ENCODE measurements at places on chromosomes 6 and 20.

GRCh38 chr6:132936646-132937045 is 122.3 kb downstream of the RPS12 start:
- DNase-seq = peak; percentile 9

- DNase-seq = peak; percentile 81
Observed at GRCh38 chr6:27188885-27189418, 58.5 kb upstream of the PRSS16 start.

GRCh38 chr20:62386383-62387218 is at the start of gene RPS21:
Gene RPS21, plus strand, starts transcription at chr20:62387103. Its CDS starts 236 bp downstream, at chr20:62387339.
- DNase-seq = peak; percentile 90

DNA sequence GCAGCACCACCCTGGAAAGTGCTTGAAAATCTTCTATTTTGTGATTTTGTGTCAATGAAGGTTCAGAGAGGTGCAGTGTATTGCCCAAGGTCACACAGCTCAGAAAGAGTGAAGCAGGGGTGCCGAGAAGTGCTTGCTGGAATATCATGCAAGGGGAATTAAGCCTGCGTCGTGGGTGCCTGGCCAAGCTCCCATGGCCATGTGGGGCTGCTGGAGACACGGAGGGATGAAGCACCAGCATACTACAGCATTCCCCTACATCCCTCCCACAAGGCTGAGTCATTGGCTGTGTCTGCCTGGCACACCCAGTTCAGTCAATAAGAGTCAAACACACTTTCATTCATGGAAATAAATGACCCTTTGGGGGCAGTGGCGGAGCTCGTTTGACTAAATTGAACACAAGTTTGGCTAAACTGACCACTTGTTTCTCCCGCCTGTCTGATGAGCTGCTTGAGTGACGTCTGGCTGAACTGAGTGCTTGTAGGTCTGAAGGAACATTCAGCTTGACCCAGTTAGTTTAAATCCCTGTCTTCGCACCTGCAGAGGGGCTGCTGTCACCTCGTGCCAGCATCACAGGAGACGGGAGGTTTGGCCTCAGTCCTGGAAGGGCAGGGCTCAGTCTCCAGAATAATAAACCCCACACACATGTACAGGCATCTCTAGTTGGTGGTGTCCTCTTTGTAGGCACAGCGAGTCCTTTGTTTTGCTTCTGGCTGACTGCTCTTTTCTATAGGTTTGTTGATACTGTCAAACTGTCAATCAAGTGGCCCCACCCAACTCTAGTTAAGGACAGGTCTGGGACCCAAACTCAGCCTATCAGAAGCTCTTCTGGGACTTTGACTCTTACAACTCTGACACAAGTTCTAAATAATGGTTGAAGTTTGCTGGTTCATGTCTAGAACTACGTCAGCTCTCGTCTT is 8.4 kb upstream of the TGM2 start:
- DNase-seq = peak; percentile 84

DNA sequence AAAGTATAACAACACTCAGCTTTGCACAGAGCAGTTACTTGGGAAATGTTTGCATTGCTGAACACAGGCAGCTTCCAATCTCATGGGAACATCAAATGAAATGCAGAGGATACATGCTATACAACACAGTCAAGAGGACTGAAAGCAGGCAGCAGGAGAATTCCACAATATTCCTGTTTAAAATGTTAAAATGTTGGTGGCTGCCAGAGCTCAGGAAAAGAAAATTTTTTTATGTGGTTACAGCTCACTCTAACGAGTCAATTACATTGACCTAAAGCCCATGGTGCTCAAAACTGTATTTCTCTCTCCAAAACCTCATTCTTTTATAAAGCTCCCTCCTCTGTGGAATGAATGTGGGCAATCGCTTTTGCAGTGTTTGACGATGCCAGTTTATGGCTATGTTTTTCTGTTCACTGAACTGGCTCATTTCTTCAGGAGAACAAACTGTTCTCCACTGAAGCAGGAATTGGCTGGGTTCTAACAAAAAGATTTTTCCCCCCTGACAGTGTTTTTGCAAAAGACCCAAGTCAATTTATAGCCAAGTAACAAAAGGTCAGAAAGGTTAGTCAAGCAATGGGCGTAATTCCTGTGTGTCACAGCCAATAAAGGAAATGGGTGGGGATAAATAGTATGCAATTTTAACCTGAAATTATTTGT is 69.0 kb downstream of the ZHX3 start:
- DNase-seq = no peak

GRCh38 chr6:73073238-73073637 is 152.1 kb downstream of the KHDC1L start:
- no peak for DNase-seq

DNA sequence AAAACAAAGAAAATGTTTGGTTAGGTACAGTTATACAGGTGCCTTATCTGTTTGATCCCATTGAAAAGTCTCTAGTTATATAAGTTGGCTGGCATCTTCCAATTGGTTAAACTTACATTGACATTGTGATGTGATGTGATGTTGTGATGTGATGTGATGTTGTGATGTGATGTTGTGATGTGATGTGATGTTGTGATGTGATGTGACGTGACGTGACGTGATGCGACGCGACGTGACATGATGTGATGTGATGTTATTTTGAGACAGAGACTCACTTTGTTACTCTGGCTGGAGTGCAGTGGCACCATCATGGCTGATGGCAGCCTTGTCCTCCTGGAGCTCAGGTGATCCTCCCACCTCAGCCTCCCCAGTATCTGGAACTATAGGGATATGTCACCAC is 507.6 kb downstream of the HAO1 start:
- DNase-seq = no peak

- peak; percentile 51 for DNase-seq
Observed at GRCh38 chr6:16841241-16841640, 80.0 kb upstream of the ATXN1 start.

- DNase-seq = no peak
Observed at GRCh38 chr20:38554986-38555385, 26.0 kb upstream of the ADIG start.

DNA sequence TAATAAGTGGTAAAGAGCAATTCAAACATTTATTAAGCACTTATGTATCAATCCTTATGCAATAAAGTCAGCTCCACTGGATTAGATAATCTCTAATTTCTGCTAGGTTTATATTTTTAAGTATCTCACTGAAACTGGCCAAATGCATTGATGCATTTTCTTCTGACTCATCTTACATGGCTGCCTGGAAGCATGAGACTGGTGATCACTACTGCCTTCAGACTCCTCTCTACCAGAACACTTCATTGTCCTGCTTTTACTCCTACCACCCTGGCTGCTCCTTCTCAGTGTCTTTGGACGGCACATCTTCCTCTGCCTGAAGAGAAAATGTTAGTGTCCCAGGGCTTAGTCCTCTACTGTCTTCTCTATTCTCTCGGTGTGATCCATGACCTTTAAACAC is 7.4 kb downstream of the CEP85L start:
- DNase-seq = peak; percentile 26

GRCh38 chr6:129253727-129254126 is 370.8 kb downstream of the LAMA2 start:
- no peak for DNase-seq

GRCh38 chr6:146768722-146769121 is 169.9 kb downstream of the ADGB start:
- no peak for DNase-seq

DNA sequence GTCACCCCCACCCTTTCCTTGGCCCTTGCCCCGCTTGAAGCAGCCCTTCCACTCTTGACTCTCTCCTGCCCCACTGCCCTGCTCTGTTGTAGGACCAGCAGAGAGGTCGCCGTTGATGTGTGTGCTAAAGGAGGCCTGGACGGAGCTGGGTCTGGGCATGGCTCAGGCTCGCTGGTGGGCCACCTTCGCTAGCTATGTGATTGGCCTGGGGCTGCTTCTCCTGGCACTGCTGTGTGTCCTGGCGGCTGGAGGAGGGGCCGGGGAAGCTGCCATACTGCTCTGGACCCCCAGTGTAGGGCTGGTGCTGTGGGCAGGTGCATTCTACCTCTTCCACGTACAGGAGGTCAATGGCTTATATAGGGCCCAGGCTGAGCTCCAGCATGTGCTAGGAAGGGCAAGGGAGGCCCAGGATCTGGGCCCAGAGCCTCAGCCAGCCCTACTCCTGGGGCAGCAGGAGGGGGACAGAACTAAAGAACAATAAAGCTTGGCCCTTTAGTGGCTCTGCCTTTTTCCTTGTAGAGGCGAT is 3.0 kb downstream of the SMPD2 start:
- DNase-seq = no peak

DNA sequence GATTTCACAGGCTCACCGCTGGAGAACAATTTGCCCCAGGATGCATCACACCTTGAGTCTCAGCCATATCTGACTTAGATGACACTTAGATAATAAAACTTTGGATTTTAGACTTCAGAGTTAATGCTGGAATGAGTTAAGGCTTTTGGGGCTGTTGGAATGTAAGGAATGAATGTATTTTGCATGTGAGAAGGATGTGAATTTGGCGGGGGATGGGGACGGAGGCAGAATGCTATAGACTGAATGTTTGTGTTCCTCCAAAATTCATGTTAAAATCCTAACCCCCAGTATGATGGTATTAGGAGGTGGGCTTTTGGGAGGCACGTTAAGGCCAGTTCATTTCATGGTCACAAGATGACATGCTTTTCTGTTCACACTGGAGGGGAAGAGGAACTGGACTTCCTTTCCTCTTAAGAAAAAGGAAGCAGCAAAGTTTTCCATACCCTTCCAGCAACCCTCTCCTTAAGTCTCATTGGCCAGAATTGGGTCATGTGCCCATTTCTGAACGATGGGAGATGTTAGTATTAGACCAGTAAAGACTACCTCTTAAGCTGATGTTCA is 5.8 kb upstream of the SRXN1 start:
- peak; percentile 60 for DNase-seq

DNA sequence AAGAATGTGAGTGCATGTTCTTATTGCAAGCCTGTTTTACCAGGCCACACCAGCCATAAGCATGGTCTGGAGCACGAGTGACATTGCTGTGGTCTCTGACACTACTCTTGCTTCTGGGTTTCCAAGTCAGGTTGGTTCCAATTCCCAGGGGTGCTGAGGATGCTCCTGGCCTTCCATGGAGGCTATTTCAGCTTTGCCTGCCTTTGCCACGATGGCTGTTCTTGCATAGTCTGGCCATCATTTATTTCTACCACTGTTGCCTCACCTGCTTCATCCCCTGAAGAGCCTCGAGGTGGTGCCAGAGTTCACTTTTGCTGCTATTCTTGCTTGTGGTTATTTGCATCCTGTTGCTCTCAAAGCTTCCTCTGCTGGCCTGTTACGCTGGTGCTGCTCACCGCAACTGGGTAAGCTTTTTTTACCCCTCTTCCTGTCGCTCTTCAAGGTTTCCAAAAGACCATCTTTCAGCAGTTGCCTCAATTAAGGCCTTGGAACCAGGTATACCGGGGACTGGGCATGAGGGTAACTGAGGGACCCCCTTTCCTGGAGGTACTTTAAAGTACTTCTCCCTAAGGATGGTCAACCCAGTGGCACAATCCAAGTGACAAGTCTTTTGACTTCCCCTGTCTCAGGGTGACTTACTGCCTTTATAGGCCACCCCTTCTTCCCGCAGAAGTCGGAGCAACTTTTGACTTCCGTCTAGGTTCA is 64.5 kb downstream of the AKAP7 start:
- peak; percentile 63 for DNase-seq

DNA sequence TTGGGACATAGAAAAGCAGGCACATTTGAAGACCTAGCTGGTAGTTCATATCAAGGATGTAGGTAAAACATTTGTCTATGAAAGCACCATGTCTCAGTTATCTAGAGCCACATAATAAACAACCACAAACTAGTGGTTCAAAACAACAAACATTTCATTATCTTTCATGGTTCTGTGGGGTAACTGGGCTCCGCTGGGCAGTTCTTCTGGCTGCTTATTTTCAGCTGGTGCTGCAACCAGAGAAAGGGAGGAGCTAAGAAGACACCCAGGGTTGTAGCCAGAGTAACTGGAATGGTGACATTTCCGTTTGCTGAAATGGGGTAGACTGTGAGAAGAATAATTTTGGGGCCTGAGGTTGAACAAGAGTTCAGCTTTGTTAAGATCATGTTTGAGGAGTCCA is 145.7 kb upstream of the SULF2 start:
- DNase-seq = no peak

DNA sequence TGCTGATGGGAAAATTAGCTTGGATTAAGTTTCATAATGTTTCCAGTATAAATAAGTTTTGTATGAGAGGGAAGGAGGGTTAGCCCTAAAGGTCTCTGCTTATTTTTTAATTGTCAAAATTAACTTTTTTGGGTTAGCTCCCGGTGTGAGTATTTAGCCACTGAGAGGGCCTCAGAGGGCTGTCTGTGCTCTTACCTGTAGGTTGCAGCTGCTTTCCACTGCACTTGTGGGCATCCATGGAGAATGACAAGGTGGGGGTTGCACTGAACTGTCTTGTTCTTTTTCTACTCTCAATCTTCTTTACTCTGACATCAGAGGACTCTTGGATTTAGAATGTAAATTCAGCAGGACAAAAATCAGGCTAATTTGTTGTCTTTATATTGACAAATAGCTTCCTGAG is 81.4 kb downstream of the CD164 start:
- no peak for DNase-seq

DNA sequence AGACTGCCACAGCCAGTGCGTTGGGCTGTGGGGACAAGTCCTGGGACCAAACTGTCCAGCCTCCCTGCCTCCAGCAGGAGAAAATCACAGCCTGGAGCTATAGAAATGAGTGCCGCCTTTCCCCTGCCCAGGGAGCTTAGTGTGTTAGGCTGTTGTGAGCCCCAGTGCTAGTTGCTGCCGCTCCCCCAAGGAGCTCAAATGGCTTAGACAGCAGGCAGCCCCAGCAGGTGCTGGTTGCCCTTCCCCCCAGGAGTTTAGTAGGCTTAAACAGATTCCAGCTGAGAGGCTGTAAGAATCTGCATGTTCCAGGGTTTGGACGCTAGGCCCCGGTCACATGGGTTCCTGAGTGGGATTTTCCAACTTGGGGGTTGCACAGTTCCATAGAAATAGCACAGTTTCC is 27.2 kb upstream of the HMGN3 start:
- no peak for DNase-seq

- no peak for DNase-seq
Observed at GRCh38 chr6:35903679-35904078, 17.2 kb downstream of the SRPK1 start.

DNA sequence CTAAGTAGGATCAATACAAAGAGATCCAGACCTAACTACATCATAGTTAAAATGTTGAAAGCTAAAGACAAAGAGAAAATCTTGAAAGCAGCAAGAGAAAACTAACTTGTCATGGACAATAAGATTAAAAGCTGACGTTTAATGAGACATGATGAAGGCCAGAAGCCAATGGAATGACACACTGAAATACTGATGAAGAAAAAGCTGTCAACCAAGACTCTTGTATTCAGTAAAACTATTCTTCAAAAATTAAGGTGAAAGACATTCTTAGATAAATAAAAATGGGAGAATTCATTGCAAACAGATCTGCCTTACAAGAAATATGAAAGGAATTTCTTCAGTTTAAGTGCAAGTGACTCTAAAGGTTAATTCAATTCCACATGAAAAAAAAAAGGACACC is 145.9 kb upstream of the KCNK16 start:
- DNase-seq = no peak

- DNase-seq = peak; percentile 22
Observed at GRCh38 chr6:42616716-42617115, 52.9 kb downstream of the UBR2 start.

All from fibroblast of skin of right biceps (primary cell).